ENCODE measurements at places on chromosomes 7 and 10.

DNA sequence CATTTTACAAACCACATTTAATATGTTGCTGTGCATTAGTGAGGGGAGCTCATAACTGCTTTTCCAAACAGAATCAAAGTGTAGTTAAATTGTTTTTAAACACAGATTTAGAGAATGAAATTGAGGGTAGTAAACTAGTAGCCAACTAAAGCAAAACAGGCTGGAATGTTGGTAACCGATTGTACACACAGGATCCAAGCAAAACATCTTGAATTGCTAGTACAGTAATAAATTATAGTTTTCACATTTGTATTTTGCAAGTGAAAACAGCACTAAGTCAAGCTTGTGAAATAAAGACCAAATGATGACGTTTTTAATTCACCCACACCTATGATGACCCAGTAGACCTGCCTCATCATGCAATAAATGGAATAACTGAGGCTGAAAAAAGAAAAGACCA is 198.3 kb downstream of the HDAC9 start:
- no peak for DNase-seq

DNA sequence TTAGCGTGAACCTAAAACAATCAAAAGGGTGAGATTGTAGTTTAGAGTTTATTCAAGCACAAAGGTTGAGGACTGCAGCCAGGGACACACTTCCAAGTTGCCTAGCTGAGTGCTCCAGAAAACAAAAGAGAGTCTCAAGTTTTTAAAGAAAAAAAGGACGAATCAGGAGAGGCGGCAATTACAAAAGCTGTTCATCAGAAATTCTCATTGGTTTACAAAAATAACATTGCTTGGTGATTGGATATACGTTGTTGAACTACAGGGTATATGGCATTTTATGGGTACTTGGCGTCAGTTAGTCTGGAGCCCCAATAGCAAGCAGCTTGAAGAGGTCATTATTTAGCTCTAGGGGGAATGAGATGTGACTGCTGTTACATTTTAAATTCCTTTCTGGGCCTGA is 11.5 kb downstream of the ZNF438 start:
- no peak for DNase-seq

GRCh38 chr7:148398844-148399365 is 191.7 kb upstream of the C7orf33 start:
- DNase-seq: no peak

DNA sequence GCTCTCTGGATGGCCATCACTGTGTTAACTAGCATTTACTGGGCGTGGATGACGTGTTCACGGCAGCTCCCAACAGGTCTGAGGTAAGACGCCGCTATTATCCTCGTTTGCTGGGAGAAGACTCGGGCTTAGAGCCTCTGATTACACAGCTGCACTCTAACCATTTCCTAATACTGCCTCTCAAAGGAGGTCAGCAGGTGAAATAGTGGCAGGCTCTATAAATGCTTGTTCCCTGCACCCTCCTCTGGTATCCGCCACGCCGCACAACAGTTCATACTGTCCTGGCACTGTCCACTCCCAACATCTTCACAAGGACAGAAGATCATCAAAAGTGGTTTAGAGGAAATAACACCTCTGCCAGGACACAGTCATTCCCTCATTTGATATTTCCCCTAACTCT is 28.3 kb downstream of the HIPK2 start:
- no peak for DNase-seq

- no peak for DNase-seq
Observed at GRCh38 chr7:3260401-3260715, 40.7 kb upstream of the SDK1 start.

GRCh38 chr7:43589728-43590127 is 6.8 kb downstream of the STK17A start:
- no peak for DNase-seq

GRCh38 chr10:92573091-92573797 is 649 bp downstream of the IDE start:
- no peak for DNase-seq

DNA sequence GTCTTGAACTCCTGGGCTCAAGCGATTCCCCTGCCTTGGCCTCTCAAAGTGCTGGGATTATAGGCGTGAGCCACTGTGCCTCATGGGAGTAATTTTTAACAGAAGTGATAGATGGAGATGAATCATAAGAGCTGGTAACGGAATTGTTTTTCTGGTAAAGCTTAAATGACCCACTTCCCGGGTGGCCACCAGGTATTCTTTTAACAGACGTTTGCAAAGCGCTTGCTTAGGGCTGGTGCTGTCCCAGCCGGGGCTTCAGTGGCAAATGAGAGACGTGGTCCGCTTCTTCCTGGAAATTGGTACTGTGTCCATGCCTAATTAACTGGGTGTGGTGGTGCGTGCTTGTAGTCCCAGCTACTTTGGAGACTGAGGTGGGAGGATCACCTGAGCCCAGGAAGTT is 23.5 kb downstream of the CAMK1D start:
- no peak for DNase-seq

DNA sequence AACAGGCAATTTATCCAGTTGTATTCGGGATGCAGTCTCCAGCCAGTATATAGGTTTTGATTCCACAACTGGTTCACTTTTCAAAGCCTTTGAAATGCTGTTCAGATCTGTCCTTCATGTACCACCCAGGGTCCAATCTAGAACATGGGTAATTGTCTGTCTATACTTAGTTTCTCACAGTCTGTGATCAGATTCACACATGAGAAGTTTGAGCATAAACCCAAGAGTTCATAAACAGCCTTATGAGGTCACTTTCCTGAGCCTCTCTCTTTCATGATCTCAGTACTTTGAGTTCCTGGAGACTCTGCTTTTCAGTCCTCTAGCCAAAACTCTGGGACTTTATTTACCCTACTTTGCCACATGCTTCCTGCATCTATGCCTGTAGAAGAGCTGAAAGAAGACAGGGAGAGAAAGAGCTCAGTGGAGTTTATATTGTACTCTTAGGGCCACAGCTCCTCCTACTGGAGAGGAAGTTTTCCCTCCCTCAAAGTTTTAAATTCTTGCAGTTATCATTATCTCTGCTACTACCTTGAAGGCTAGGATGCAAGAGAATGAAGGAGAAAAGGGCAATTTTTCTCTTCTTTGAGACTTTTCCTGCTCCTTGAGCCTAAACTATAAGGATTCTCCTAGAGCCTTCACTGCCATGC is 172.0 kb downstream of the ZEB1 start:
- DNase-seq: no peak

DNA sequence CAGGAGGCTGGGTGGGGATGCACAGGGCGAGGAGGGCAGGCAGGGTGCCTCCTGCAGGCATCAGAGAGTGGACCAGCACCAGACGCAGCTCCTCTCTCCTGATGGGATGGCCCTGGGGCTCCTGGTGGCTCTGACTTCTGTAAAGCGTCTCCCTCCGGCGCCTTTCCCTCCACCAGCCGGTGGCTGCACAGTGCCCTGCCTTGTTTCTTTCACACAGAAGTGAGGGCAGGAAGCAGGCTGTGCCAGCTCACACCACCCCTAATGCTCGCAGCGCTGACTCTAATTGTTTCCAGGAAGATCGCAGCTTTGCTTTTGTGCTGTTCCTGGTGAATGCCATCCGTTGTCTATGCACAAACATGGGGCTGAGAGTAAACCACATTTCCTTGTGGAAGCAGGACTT is 152.3 kb upstream of the LANCL2 start:
- DNase-seq: no peak

GRCh38 chr7:132103718-132104117 is 472.6 kb downstream of the PLXNA4 start:
- DNase-seq: no peak

- no peak for DNase-seq
Observed at GRCh38 chr10:20879136-20879535, 18.0 kb downstream of the NEBL start.

GRCh38 chr7:71752171-71752935 is 620.4 kb downstream of the GALNT17 start:
- DNase-seq: no peak

- DNase-seq: no peak
Observed at GRCh38 chr7:20141666-20142065, 75.5 kb downstream of the MACC1 start.

DNA sequence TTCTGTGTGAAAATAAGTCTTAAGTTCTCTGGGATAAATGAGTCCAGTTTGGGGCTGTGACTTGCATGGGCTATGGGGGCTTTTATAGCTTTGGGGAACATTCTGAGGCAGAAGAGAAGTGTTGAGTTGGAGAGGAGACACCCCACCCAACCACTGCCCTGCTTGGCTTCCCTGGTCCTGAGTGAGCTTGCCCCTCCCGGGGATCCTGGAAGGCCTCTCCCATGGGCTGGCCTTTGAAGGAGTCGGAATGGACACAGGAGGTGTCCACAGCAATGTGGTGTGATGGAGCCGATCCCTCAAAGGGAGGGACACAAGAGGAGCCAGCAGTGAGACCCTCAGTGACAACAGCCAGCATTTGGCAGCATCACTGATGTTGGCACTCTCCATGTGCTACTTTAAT is 89.8 kb downstream of the GLRX3 start:
- no peak for DNase-seq

- DNase-seq: no peak
Observed at GRCh38 chr10:124170631-124171030, 77.2 kb upstream of the CHST15 start.

GRCh38 chr7:35848725-35849124 is 47.9 kb downstream of the SEPTIN7 start:
- no peak for DNase-seq

DNA sequence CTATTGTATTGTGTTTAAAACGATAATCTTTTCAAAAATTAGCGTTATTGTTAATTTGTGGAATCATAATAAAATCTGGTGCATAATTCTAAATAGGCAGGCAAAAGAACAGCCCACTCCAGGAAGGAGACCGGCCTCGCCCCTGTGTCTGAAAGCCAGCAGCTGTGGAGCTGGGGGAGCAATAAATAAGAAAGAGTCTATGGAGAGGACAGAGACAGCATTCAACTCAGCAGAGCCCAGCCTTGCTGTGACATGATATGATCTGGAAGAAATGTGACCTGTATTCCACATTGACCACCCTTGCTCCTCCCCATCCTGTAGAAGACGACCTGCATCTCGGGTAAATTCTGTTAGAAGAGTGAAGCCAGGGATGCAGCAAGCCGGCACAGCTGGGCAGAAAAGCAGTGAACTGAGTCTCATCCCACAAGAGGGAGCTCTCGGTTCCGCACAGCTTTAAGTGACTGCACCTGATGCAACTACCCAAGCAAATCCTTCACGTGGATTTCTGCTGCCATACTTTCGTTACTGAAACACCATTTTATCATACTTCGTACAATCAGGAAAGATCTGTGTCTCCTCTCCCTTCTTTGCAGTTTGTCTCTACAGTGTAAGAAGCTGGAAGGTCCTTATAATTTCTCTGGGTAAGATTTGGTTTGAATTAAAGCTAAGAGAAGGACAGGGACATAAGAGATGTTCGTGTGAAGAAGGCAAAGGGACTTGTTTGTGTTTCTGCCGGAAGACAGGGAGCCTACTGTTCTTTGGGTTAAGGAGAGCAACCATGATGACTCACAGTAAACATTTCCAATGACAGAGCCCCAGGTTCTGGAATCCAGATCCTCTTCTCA is 427.1 kb downstream of the GPAM start:
- peak; percentile 12 for DNase-seq

GRCh38 chr7:116938678-116939077 is 14.6 kb upstream of the ST7 start:
- DNase-seq: no peak

GRCh38 chr7:33185786-33186185 is 56.4 kb downstream of the BBS9 start:
- DNase-seq: no peak

- no peak for DNase-seq
Observed at GRCh38 chr7:116607299-116607698, 64.7 kb upstream of the MET start.

DNA sequence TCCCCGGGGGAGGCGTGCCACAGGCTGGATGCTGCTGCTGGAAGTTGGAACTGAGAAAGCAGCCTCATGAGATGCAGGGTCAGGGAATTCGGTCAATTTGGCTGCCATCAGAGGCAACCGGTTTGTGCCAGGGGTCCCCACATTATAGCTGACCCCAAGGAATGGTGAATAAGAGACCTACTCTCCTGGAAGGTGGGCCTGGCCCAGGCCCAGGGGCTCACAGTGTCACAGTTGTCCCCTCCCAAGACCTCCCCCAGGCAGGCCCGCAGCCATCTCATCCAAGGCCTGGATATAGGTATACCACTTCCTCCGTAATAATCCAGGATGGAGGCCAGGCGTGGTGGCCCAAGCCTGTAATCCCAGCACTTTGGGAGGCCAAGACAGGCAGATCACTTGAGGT is 114.6 kb downstream of the NPTX2 start:
- DNase-seq: no peak

GRCh38 chr10:69866246-69866687 is 64.6 kb downstream of the COL13A1 start:
- no peak for DNase-seq

GRCh38 chr7:130356876-130357611 is 12.4 kb downstream of the CPA5 start:
- no peak for DNase-seq

- no peak for DNase-seq
Observed at GRCh38 chr10:49350846-49351532, 44.9 kb downstream of the DRGX start.

GRCh38 chr7:73869011-73869798 is 8.2 kb downstream of the TMEM270 start:
- DNase-seq: no peak

GRCh38 chr7:119708891-119709290 is 564.1 kb upstream of the KCND2 start:
- no peak for DNase-seq

- DNase-seq: no peak
Observed at GRCh38 chr10:28859791-28860190, 182.5 kb downstream of the BAMBI start.

- no peak for DNase-seq
Observed at GRCh38 chr10:90751107-90751997, 106.5 kb downstream of the HTR7 start.

- DNase-seq: peak; percentile 95
Observed at GRCh38 chr7:6008668-6009611, at the start of the genes AIMP2 and PMS2. Gene AIMP2 (plus strand): TSS chr7:6009272. CDS start chr7:6009364, 92 bp downstream. Gene PMS2 (minus strand): TSS chr7:6009049. CDS start chr7:6009019, 30 bp downstream.

- DNase-seq: no peak
Observed at GRCh38 chr10:1488970-1489548, 248.3 kb downstream of the ADARB2 start.

DNA sequence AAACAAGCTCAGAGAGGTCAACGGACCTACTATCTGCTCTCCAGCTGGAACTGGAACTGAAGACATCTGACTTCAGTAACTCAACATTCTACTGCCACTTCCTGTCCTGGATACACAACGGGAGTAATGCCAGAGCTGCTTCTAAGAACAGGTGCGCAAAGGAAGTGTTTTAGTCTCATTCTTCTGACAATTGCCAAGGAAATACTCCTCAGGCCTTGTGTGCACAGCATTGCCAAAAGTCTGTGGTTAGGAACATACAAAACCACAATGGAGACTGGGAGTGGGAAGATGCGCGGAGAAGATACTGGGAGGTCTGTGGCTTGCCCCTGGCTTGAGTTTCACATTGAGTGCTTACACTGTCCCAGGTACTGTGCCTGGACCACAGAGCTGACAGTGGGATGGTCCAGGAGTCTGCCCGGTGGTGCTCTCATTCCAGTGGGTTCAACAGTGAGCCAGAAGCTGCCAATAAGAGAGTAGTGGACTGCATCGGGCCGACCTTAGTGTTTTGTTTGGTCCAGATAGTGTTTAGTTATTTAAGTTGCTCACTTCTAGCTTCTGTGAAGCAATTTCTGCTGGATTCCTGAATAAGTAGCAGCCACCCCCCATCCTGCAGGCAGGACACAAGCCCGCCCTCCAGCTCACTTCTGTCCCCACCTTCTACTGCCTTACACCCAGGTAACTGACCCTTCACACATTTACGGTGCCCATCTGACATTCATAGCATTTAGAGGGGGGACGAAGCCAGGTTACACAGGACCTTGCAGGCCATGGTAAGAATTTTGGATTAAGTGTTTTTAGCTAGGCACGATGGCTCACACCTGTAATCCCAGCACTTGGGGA is 10.3 kb downstream of the TBL2 start:
- DNase-seq: no peak

Data from NK-92 treated with Interleukin-12 subunit alpha and Interleukin-12 subunit beta, amount 100 ng/mL, for 24 hours (cell line).